ENCODE measurements at places on chromosomes 5 and 9.

GRCh38 chr9:100465274-100465673, 7.7 kb upstream of the TMEFF1 start:
- no peak for DNase-seq

DNA sequence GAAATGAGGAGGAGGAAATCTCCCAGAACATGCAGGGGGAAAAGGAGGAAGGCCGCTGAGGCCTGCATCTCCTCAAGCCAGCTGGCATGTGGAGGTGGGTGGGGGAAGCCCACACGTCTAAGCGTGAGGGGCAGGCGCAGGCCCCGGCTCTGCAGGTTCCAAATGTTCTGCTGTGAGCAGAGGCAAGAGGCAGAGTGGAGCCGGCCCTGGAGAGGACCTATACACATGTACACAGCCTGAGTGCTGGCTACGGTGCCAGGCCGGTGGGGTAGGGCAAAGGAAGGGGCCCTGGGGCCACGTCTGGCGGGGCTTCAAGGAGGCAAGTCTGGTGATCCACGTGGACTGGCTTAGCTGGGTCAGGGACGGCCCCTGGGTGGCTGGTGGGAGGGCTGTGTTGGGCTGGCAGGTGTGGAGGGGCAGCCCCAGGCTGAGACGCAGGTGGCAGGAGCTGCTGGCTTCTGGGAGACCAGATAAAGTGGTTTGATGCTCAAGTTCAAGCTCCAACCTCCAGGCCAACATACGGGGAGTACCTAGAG, 26.4 kb downstream of the LPCAT1 start:
- no peak for DNase-seq

DNA sequence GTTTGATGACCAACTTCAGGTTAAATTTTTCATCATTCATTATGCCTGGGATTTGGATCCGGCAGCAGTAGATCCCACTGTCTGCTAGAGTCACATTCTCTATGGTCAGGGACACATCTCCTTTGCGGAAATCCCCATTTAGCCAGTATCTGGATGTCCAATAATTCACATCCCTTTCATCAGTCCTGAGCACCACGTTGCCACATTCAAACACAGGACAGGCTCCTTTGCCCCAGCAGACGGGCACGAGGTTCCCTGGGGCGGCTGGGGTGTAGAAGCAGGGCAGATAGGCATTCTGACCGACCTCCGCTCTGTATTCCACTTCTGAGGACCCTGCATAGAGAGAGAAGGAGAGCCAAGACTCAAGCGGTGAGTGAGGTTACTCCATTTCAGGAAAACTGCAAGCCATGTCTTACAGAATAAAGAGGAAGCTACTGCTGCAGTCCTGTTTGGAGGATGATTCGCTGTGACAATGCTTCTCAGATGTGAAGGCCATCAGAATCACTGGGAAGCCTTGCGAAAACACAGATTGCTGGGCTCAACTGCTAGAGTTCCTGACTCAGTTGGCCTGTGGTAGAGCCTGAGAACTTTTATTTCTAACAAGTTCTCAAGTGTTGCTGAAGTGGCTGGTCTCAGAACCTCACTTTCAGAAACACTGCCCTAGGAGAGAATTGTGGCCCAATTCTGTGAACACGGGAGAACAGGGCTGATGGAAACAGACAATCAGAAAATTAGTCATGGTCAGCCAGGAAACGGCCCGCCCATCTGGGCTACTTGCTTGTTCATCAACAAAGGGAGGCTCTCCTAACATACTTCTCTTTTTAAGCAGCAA, 2.0 kb downstream of the HAVCR2 start:
- DNase-seq = no peak

DNA sequence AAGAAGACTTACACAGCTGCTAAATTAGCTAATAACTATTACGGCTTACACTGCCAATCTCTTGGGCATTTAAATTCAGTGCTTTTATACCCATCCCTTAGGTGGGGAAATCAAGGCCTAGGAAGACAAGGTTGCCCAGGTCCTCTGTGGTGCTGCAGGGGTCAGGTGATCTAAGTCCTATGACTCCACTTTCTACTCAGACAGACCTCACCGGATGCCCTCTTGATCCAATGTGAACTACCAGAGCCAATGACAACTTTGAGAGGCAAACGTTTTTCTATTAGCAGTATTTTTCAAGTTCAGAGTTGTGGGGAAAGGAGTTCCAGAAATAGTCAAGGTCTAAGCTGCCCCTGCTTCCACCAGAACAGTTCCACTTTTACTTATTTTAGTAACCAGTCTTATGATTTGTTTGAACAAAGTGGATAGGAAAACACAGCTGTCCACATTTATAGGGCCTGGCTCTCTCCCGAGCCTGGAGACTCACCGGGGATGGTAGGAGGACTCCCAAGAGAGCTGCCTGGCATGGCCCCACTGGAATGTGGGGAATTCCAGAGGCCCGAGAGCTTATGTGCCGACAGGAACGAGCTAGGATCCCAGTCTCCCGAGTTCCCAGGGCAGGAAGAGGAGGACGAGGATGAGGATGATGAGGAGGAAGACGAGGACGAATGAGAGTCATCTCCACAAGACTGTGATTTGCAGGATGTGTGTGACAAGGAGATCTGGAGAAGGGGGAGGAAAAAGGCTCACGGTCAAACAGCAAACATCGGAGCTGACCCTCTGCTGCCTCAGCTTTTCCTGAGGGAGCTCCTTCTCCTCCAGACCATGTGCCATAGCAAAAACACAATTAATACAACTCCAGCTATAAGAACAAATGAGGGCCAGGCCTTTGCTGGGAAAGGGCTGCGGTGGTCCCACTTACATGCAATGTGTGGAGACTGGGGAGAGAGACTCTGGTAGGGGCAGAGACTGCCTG, 16.7 kb downstream of the FAM193B start:
- DNase-seq = peak; percentile 30

DNA sequence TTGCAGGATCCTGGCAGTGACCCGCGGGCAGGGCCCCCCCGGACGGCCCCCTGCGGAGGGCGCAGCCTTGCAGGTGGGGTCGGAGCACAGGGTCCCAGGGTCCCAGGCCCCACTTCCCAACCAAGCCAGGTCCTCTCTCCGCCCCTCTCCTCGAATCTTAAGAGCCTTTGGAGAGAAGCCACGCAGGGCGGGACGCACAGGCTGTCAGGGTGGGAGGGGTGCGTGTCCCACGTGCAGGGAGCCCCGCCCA, 18.4 kb upstream of the EGFL7 start:
- DNase-seq = no peak

DNA sequence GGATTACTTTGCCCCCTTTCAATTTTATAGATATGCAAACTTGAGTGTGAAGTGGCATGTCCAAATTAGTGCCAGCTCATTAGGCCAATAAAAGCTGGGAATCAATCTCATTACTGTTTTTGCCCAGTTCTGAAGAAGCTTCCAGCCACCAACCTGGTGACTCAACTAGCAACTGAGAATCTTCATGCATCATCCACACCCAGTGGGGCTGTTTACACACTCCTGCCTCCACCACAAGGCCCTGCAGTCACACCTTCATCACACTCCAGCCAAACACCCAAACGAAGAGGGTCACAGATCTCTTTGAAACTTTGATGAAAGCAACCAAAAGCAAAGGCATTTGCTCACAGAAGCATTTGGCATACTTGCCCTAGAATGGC, 41.3 kb upstream of the S1PR3 start:
- no peak for DNase-seq

DNA sequence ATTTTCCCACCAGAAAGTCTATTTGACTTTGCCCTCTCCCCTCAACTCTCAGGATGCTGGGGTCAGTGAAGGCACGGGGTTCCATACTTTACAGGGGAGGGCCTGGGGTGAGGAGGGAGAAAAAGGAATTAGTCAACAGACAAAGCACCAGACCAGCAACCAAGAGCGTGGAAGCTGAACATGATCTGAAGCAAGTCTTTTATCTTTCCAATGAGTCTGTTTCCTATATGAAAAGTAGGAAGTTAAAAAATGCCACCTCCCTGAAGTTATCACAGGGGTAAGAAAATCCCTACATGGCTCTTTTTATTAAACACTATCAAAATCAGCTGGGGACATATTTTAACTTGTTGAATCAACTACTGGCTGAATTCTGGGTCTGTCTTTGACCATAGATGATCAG, 337.0 kb downstream of the TRPM3 start:
- no peak for DNase-seq

- no peak for DNase-seq
Measured at GRCh38 chr9:129170229-129170628, 7.8 kb downstream of the IER5L start.

GRCh38 chr5:163914910-163915309, 409.5 kb downstream of the MAT2B start:
- no peak for DNase-seq

DNA sequence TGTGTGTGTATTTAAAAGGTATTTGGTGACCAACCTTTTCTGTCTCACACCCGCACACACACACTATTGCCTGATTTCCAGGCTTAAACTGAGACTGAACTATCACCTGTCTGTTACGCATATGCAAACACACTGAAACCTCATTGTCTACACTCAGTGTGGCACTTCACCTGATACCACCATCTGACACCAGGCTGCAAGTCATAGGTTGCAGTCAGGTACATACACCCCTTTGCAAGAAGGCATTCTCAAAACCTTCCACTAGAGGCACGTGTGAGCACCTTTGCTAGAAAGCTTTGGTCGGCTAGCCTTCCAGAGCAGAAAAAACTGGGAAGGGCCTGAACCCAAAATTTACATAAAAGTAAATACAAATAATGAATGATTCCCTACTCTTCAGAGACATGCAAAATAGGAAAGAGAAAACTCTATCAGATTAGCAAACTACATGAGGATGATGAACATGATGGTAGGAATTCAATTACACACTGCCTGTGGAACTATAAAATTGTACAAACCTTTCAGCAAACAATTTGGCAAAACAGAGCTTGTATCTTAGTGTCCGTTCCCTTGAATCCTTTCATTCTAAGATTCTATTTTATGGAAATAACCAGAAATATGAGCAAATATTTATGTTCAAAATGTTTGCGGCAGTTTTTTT, 5.9 kb upstream of the FOXD1 start:
- DNase-seq = no peak

- no peak for DNase-seq
Measured at GRCh38 chr5:8349855-8350254, 480.9 kb downstream of the MTRR start.

- no peak for DNase-seq
Measured at GRCh38 chr5:68316469-68316868, 100.9 kb downstream of the PIK3R1 start.

Data from frontal cortex (tissue), 4 donors.